ENCODE measurements at places on chromosomes 11 and 22.
A peak's percentile ranks its signal among the peaks of the same experiment; 100 is the strongest.

DNA sequence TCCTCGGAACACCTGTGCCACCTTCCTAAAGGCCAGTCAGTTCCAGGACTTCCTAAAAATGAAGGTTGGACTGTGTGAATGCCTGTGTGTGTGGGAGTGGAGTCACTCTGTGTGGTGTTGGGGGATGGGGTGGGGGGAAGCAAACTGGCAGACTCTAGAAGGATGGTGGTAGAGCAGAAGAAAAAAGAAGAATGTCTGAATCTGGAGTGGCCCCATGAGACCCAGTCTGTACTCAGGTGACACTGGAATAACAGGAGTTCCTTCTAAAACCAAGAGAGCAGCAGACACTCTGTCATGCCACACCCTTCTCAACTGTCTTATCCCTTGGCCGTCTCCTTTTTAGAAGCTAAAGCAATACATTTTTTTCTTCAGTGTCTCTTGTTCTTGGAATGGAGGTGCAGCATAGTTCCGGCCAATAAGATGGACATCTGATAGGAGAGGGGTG is 82.9 kb downstream of the MAML2 start:
- DNase-seq: no peak

- DNase-seq: no peak
These were observed 141.0 kb downstream of the ARHGAP42 start for GRCh38 chr11:100827934-100828661.

- DNase-seq: peak; percentile 61
These were observed 22.3 kb upstream of the SPON1 start for GRCh38 chr11:13939961-13940906.

- DNase-seq: peak; percentile 55
These were observed 2.2 kb downstream of the TNNT3 start for GRCh38 chr11:1921574-1922141.

DNA sequence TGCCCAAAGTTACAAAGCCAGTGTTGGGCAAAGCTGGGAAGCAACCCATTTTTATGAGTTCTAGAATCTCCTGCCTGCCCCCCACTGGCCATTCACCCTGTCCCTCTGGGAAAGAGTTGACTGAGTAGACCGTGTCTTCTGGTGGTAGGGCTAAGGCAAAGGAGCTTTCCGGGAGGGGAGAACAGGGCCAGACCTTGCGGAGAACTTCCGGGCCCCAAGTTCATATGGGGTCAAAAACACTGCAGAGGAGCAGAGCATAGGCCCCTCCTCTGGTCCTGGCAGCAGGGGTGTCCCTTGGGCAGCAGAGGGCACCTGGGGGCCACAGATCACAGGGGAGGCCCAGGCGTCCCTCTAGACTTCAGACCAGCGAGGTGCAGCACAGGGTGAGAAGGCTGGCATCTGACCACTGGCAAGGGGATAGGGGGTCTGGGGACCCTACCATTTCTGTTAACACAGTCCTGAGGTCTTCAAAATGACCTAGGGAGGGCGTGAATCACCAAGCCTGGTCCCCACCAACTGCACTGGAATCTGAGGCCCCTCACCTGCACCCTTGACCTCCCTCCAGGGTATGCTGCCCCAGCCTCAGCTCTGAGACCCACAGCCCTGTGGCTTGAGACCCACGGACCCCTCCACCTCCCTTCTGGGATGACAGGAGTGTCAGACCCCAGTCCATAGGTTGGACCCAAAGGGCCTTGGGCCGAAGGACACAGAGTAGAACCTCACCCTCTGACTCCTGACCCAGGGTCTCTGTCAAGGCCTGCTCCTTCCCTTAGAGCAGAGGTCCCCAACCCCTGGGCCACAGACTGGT is 1.3 kb upstream of the ARAP1 start:
- peak; percentile 5 for DNase-seq

DNA sequence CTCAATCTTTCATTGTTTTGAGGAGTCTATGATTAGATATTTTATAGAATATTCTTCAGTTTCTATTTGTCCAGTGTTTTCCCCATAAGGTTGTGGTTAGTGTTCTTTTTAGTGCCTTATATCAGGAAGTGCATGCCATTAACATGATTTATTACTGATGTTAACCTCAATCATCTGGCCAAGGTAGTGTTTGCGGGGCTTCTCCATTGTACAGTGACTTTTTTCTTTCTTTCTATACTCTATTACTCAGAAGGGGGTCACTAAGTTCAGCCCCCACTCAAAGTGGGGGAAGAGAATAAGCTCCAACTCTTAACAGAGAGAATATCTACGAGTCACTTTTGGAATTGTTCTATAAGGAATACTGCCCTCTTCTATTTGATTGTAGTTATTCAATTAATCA is 415.8 kb downstream of the DYNC2H1 start:
- DNase-seq: peak; percentile 70

GRCh38 chr22:42692239-42693054 is 28.2 kb downstream of the A4GALT start:
- no peak for DNase-seq

DNA sequence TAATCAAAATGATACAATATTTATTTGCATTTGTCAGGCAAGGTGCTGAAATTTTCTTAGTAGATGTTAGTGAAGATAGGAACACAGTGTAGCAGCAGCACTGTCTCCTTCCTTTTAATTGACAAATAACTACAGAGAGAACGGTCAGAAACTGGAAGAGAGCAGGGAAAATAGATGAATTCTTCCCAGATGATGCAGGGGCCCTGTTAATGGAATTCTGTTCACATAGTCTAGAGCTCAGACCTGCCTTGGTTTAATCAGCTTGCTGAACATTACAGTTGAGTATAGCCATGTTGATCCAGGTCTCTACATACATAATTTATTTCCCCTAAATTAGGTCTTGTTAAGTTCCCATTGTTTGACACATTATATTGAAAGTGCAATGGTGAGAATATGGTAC is 127.4 kb downstream of the SLC17A6 start:
- no peak for DNase-seq

GRCh38 chr11:26329206-26329605 is 2.7 kb upstream of the ANO3 start:
- no peak for DNase-seq

GRCh38 chr22:30856741-30857502 is 111.7 kb downstream of the MORC2 start:
- DNase-seq: no peak
